ENCODE measurements at places on chromosomes 12 and 14. TPM values are rescaled to one million over a fixed set of nuclear protein-coding genes. Genes with fewer than 3 reads are reported as not detected.

GRCh38 chr12:88141774-88142609, at the start of the genes CEP290 and TMTC3:
Gene CEP290 (minus strand): TSS chr12:88142088. CDS start chr12:88141307, 781 bp downstream.
Gene TMTC3 (plus strand): TSS chr12:88142307. CDS start chr12:88148316, 6,009 bp downstream.
- peak within 1 kb of the TSS; percentile 95 for H3K4me3 ChIP-seq
- H3K36me3 ChIP-seq, result peaks cover 12% of the 10 kb centered on the region
- no peaks in the 10 kb centered on the region for H3K27me3 ChIP-seq
- peak within 1 kb of the TSS; percentile 95 for H3K27ac ChIP-seq
- peaks cover 44% of the 10 kb centered on the region for H3K4me1 ChIP-seq
- DNase-seq, result peak; percentile 74

DNA sequence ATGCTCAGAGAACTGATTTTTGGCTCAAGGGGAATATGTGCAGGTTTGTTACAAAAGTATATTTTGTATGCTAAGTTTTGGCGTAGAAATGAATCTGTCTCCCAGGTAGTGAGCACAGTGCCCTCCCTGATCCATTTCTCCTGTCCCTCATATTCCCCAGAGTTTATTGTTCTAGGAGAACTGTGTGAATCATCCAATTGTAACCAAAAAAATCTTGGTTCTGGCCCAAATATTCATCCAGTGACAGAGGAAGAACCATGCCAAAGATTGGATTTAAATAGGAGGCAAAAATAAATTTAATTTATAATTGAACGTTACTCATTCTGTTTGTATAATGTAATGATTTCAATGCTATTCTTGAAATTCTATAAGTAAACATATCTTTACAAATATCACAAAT, 4.8 kb downstream of the CATSPERB start:
- DNase-seq, result no peak
- H3K4me1 ChIP-seq, result peaks cover 15% of the 10 kb centered on the region
- no peaks in the 10 kb centered on the region for H3K36me3 ChIP-seq
- no peaks in the 10 kb centered on the region for H3K27me3 ChIP-seq
- no peak overlapping the region for H3K4me3 ChIP-seq
- no peak overlapping the region for H3K27ac ChIP-seq

- H3K36me3 ChIP-seq, result no peaks in the 10 kb centered on the region
- no peaks in the 10 kb centered on the region for H3K4me1 ChIP-seq
- no peak overlapping the region for H3K27ac ChIP-seq
- no peak for DNase-seq
Observed at GRCh38 chr12:55446326-55446725, 2.5 kb downstream of the OR6C2 start.

PPP2R5E gene
- 70.3 TPM for total RNA-seq

KRT85 gene
- total RNA-seq, result not detected
